ENCODE measurements at places on chromosomes 12 and 14.

DNA sequence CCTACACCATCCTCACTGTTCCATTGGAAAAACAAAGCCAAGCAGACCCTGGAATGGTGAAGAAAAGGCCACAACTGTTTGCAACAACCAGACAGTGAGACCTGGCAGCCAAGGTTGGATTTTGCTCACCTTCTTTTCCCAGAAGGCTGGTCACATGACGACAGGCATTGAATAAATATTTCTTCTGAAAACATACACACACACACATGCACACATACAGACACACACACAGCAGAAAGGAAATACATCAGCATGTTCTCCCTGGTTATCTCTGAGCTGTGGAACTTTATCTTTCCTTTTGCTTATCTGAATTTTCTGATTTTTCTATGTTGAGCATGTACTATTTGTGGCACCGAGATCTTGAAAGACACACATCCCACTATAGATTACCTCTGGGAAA is 38.0 kb upstream of the CCDC60 start:
- no peak for DNase-seq

DNA sequence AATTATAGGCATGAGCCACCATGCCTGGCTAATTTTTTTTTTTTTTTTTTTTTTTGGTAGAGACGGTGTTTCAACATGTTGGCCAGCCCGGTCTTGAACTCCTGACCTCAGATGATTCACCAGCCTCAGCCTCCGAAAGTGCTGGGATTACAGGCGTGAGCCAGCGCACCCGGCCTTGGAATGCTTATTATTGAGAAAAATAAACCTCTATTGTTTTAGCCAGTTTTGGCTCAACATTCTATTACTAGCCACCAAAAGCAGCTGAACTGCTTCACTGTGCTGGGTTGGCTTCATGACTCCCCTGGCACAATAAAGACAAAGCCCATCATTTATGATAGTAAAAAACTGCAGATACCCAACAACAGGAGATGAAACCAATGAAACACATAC is 93.5 kb upstream of the CEP83 start:
- DNase-seq = no peak

DNA sequence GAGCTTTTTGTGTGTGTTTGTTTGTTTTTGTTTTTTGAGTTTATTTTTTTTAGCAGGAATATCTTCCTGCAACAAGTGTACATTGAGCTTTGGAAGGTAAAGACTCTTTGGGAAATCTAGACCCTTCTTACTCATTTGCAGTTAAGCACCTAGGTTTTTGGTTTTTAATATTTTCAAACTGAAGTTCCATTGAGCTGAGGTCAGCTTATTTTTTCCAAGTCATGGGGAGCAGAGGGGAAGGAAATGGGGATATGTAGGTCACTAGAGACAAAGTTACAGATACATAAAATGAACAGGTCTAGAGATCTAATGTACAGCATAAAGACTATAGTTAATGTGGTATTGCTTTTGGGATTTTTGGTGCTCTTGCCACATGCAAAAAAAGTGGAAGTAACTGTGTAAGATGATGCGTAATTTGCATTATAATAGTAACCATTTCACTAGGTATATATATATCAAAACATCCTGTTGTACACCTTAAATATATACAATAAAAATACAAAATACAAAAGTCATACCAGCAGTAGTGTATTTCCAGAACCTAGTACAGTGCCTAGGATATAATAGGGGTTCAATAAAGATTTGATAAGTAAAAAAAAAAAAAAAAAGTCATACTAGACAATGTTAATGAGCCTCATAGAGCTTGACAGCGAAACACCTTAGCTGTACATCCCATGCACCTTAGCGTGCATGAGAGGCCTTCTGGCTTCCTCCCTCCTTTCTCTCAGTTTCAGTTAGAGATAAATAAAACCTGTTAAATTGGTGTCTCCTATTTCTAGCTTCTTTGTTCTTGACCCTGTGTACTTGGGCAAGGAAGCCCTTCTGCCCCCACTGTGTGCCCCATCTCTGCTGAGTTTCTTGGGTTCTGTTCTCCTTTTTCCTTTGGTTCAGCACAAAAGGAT is 22.7 kb downstream of the CGRRF1 start:
- no peak for DNase-seq

DNA sequence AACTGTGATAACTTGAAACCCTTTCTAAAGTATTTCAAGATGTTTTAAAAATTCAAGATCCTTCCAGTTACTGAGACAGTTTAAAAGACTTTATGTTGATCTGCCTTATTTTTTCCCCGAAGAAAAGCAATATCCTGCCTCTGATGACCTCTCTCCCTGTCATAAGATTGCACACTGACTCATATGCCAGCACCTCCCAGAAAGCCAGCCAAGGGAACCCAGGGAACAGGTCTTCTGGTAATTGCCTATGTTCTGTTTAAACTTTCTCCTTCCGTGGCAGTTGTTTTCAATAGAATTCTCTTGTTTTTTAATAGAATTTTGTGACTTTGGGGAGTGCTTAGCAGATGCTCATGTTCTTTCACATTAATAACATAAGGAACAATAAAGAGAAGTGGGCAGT is 300.2 kb upstream of the PRKD1 start:
- DNase-seq = no peak

DNA sequence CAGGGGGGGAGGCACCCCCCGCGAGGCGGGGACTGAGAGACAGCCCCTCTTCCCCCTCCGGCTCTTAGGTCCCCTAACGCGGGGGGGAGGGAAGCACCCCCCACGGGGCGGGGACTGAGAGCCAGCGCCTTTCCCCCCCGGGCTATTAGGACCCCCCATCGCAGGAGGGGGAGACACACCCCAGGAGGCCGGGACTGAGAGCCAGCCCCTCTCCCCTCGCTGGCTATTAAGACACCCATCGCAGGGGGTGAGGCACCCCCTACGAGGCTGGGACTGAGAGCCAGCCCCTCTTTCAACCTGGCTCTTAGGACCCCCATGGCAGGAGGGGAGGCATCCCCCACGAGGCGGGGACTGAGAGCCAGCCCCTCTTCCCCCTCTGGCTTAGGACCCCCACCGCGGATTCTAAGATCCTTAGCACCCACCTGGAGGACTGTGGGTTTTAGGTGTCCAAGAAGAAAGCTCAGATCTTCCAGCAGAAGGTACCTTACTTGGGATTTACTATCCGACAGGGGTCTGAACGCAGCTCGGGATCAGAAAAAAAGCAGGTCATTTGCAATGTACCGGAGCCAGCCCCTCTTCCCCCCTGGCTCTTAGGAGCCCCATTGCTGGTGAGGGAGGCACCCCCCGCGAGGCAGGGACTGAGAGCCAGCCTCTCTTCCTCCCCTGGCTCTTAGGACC is 197.8 kb upstream of the PZP start:
- no peak for DNase-seq

DNA sequence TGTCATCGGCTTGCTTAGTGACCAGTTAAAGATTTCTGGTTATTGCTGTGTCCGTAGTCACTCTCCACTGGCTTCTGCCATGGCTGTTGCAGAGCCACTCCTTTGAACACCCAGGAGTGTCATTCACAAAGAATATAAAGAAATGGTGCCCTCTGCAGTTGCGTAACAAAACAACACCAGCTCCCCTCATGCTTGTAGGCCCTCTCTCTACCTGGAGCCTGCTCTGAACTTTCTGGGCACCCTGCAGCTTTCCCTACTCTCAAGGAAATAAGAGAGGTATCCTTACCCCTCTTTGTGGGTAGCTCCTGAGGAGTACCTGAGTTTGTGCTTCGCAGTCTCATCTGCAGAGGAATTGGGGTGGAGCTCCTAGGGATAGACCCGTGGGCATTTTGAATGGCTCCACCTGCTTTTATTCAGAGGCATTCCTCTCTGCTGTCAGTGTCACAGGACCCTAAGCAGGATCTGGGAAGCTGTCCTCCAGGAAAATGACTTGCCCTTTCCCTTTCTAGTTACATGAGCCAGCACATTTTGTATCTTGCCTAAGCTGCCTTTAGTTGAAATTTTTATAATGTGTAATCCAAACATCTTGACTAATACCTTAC is 97.2 kb upstream of the TMEM260 start:
- no peak for DNase-seq

- peak; percentile 21 for DNase-seq
Observed at GRCh38 chr12:32365473-32366064, 33.8 kb upstream of the FGD4 start.

DNA sequence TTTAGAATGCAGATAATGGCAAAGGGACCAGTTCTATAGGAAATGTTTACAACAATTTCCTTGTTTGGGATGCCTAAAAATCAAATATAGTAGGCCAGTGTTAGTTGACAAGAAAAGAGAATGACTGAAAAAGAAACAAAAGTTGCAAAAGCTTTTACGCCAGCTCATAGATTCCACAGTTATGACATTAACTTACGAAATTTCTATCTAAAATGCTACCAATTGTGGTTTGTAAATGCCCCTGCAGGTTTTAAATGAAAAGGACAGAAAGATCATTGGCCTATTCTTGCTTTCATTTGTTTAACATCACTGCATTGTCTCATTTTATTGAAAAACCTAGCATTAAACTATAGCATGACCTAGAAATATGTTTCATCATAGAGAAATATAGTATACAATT is 345.8 kb downstream of the CCDC91 start:
- no peak for DNase-seq

DNA sequence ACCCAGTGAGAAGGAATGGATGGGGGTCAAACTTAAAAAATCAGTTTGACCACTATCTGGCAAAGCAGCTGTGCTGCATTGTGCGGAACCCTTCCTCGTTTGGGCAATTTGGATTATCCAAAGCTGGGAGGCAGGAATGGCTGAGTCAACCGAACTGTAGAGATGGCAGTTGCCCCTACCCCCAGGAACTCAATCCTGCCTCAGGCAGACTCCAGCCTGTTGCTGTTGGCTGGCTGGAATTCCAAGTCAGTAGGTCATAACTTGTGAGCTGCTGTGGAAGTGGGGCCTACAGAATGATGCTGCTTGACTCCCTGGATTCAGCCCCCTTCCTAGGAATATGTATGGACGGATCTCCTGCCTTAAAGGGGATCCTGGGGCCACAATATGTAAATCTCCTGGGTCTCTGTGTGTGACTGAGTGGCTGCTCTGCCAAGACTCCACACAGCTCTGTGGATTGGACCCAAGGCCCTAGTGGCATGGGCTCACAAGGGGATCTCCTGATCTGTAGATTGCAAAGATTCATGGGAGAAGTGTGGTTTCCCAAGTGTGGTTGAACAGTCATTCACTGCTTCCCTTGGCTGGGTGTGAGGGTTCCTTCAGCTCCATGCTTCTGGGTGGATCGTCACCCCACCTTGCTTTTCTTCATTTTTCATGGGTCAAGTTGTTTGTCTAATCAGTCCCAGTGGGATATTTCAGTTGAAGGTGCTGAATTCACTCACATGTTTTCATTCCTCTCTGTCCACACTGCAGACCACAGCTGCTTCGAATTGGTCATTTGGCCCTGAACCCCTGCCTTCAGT is 19.2 kb downstream of the LUM start:
- no peak for DNase-seq
